ENCODE measurements at places on chromosomes 3 and 15.

DNA sequence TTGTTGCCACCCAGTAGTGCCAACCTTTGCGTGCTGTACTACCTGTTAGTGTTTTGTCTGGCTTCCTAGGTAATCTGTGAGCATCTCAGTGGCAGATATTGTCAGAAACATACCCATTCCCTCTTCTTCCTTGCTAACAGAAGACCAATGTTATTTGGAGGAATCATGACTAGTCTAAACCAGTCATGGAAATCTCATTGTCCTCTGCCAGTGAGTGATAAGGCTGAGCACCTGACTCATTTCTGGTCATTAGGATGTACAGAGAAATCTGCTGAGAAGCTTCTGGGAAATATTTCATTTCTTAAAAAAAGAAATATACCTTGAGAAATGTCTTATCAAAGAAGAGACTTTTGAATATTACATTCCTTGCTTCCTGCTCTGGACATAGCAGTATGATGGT is 70.1 kb upstream of the CDV3 start:
- DNase-seq = no peak

- DNase-seq = peak; percentile 29
These were observed 363.6 kb downstream of the CHST2 start for GRCh38 chr3:143483214-143483613.

DNA sequence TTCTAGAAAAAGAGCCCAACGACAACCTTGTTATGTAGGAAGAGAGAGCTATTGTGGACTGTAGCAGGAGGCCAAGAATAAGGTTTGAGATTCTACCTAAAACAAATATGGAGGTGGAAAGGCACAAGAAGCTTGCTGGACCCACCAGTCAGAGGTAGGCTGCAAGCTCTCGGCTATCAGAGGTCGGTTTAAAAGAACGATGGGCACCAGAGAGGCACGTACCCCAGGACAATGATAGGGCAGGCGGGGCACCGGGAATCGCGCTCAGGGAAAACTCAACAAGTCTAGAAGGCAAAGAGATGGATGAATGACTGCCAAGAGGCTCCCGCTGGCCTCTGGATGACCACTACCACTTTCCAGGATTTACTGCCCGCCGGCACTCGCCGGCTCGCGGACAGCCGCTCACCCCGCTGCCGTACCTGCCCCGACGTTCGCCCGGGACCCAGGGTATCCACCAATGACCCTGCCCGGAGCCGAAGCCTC is 1.1 kb downstream of the HDGFL3 start:
- peak; percentile 14 for DNase-seq

- DNase-seq = no peak
These were observed 21.7 kb downstream of the ALS2CL start for GRCh38 chr3:46671541-46672348.
